KG1 (cell line): ENCODE measurements at places on chromosomes 4 and X.

- no peak for DNase-seq
Measured at GRCh38 chrX:123846577-123847038, 13.2 kb upstream of the XIAP start.

GRCh38 chr4:153045111-153045982 lies 109.2 kb downstream of the FHDC1 start:
- DNase-seq = no peak

- no peak for DNase-seq
Measured at GRCh38 chr4:14059006-14059405, 431.5 kb upstream of the BOD1L1 start.

- no peak for DNase-seq
Measured at GRCh38 chr4:24630937-24631336, 46.6 kb upstream of the DHX15 start.

DNA sequence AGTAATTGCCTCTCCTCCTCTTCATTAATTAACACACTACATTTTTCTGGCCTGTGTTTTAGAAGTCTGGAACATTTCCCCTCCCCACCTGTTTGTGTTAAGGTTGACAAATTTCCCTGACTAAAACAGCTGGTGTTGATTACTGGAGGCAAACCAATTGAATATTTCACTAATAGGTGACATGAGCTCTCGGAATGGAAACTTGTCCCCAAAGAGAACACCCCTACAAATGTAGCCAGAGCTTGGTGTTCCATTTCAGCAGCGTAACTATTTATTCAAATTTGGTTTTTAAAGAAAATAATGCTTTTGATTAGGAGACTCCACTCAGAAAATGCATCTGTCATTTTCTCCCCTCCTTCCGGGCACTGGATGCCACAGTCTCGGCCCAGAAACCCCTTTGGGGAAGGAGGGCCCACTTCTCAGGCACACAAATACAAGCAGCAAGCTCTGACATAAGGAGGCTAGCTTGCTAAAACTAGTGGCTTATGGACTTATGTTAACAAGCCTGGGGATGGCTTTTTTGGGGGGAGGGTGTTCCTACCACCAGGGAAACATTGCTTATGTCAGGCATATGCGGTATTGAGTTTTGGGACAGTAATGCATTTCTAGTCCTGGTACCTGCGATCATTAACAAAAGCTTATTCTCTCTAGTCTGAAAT lies 2.2 kb downstream of the RNF150 start:
- DNase-seq = no peak

GRCh38 chrX:23752740-23753415 lies 9.8 kb upstream of the ACOT9 start:
- DNase-seq = no peak

DNA sequence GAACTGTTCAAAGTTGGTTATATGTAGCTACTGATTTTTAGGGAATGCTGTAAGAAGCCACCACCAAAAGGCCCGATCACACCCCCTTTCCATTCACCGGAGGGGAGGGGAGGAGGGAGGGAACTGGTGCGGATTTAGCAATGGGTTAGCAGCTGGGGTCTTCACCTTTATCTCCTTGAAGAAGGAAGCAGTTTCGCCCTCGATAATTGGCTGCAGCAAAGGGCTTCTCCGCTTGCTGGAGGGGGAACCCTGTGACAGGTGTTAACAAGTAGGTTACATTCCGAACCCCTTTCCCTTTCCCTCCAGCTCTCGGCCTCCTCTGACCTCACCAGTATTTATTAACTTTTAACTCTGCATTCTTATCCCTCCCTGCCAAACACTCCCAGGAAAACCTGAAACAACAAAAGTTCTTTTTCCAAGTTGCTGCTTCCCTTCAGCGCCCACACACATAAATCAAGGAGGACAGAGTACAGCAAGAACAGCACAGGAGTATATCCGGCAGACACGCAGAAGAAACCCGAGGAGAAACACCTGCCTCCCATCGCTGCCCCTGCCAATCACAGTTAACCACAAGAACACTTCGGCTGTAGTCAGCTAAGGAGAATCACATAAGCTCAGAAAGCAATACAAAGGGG lies 39.8 kb upstream of the NAP1L5 start:
- no peak for DNase-seq

- no peak for DNase-seq
Measured at GRCh38 chr4:183843248-183843671, 61.8 kb upstream of the STOX2 start.

DNA sequence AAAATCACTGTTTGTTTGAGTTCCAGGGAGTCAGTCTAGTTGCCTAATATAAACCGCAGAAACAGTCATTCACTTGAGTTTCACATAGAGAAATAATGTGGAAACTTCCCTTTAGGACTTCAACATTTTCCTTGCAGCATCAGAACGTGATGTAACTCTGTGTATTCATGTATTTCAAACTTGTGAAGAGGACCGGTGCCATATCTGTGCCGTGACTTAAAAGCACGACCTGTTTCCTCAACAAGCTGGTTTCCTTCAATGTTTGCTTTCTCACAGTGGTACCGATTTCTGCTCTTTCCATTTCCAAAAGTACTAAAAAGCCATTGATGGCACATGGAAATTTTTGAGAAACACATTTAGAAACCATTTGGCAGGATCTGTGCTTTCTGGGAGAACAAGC lies 166.6 kb upstream of the RAPGEF2 start:
- DNase-seq = no peak

- DNase-seq = no peak
Measured at GRCh38 chr4:87042221-87042620, 107.4 kb downstream of the AFF1 start.

- DNase-seq = no peak
Measured at GRCh38 chr4:37082912-37083311, 161.6 kb upstream of the NWD2 start.

DNA sequence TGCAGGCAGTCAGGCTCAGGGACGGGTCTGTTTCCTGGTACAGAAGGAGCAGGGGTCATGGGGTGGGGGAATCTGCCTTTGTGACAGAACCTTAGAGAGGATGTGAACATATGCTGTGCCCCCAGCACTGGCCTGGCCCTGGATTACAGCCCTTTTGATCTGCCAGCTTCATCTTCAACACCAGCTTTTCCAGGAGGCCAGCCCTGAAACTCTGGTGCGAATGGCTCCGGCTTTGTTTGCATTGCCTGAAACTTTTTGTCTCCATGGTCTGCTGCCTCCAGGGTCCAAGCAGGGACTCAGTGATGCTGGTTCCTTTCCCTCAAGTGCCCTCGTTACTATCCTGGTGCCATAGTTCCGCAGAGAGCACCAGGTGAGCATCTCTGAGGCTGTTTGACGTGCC lies 2.1 kb downstream of the CNGA2 start:
- DNase-seq = no peak

DNA sequence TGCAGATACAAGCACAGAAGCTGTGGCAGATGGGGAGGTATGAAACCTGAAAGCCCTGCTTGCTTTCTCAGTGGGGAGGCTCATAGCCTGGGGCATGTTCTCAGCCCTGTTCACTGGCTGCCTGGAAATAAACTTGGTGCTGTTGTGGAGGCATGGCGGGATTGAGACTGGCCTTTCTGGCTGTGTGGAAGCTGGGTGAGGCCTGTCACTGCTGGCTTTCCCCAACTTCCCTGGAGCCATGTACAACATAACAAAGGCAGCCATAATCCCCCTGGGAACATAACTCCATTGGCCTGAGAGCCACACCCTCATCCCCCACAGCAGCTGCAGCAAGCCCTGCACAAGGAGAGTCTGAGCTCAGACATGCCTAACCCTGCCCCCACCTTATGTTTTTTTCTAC lies 237.7 kb upstream of the TLL1 start:
- DNase-seq = no peak

DNA sequence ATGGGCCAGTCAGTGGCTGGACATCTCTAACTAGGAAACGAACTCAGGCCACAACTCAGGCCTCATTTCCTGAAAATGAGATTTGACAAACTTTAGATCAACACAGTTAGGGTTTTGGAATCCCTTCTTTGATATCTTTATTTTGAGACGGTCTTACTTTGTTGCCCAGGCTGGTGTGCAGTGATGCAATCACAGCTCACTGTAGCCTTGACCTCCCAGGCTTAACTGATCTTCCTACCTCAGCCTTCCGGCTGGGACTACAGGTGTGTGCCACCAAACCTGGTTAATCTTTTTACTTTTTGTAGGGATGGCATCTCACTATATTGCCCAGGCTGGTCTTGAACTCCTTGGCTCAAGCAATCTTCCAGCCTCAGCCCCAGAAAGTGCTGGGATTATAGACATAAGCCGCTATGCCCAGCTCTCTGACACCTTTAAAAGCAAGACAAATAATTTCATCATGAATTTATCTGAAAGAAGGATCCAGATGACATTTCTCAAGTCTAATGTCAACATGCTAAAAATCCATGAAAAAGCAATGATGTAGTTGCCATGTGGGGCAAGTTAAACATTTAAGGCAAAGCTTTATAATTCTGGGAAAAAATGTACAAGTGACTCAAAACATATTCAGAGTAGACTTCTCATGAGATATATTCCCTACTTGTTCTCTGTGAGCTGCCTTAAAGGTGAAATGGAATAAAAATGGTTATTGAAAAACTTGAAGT lies 89.1 kb upstream of the CBR4 start:
- DNase-seq = no peak

DNA sequence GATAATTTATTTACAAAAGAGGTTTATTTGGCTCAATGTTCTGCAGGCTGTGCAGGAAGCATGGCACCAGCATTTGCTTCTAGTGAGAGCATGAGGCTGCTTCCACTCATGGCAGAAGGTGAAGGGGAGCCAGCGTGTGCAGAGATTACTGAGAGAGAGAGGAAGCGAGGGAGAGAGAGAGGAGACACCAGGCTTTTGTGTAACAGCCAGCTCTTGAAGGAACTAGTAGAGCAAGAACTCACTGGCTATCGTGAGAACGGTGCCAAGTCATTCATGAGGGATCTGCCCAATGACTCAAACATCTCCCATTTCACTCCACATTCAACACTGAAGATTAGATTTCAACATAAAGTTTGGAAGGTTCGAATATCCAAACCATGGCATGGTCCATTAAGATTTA lies 12.7 kb downstream of the GUCY1A1 start:
- no peak for DNase-seq

DNA sequence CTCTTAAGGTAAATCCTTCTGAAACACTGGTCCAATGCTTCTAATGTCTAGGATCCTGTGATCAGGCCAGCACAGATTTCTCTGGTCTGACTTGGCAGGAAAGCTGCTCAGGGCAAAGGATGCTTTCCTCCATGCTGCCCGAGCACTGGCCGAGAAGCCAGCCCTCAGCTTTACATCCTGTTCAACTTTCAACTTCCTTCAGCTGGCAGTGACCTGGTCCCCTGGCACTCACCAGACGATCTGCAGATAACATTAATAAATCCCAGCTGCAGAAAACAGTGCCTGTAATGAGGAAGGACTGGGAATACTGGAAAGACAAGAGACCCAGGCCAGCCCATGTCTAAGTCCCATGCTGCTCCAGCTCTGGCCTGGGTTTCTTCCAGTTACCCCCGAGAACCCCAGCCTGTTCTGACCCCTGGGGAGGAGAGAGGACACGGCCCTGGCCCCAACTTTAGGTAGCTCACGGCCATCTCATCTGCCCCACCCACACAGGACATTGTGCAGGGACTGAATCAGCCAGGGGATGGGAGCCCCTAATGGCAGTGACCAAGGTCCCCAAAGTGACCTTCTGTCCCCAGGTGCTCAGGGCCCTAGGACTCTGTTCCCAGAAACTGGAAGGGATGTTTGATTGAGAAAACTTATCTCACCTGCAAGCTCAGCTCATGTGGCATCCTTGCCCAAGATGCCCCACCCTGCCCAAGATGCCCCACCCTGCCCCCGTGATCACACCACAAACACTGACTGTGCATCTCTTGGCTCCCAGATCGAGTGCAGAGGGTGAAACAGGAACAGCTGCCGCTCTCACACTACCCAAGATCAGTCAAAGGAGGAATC lies 28.0 kb downstream of the JAKMIP1 start:
- DNase-seq = no peak

DNA sequence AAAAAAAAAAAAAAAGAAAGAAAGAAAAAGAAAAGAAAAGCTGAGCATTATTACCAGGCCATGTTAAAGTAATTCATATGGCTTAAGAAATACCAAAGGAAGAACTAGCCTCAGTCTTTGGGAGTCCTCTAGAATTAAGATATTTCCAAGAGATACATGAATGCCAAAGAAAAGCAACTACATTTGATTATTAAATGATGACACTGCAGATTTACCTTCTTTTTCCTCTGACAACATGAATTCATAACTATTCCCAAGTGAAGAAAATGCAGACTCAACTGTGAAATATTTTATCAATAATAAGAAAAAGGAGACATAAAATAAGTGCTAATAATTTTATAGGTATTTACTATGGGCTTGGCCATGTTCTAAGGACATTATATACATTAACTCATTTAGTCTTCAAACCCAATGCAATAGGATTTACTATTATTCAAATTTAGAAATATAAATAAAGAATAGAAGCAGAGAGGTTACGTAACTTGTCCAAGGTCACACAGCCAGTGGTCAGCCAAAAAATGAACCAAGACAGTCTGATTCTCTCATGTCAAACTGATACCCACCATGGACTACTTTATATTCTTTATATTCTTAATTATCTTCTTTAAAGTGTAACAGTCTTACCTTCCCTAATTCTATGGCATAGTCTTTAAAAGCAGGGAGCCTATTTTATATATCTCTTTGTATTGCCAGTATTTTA lies 6.9 kb downstream of the SH3D19 start:
- DNase-seq = no peak

DNA sequence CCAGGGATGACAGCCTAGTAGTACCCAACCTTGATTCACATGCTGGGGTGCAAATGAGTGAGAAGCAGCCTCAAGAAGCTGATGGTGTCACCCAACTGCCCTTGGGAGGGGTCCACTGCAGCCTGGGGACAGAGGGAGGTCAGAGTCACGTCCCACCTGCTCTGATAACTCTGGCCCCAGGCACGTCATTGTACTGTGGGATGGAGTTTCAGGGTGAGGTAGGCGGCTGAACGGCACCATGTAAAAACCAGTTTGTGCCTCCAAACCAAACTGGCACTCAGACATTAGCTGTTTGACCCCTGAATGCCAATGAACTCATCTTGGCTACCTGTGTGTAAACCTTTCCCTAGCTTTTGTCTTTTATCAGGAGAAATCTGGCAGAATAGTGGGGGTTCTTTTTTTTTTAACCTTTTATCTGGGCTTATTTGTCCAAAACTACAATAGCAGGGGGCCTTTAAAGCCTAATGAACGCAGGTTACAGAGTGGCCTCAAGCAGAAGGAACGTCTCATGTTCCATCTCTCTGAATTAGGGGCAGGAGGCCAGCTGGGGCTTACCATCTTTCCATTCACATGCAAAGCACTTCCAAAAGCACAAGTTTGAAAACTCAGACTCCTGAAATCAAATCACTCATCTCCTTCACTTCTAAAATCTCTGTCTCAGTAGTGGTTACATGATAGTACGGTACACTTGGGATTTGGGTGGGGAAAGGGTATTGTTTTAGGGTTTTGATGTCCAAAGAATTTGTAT lies 89.4 kb downstream of the IRF2 start:
- no peak for DNase-seq

DNA sequence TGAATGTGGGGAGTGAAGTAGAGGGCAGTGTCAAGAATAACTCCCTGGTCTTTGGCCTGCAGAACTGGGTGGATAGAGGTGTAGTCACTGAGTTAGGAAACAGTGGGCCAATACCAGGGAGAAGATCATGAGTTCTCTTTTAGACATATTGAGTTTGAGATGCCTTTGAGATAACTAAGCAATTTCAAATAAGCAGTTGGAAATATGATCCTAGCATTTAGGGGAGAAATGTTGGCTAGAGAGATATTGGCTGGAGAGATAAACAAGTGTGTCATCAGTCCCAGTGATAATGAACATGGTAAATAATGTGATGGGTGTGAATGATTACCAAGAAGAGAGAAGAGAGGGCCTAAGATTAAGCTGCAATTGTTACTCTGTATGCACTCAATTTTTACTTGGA lies 95.3 kb upstream of the HPRT1 start:
- DNase-seq = no peak

- DNase-seq = no peak
Measured at GRCh38 chrX:120559804-120560203, 958 bp downstream of the CUL4B start.
